Activated CD4-positive, alpha-beta T cell treated with anti-CD3 and anti-CD28 coated beads for 36 hours (primary cell): ENCODE measurements at places on chromosomes 13 and 19. TPM values are rescaled to one million over a fixed set of nuclear protein-coding genes. Genes with fewer than 3 reads are reported as not detected.

The SOX1 gene
- not detected for total RNA-seq

The ZNF865 gene
- total RNA-seq = 11.4 TPM

The FBXO27 gene
- total RNA-seq = 0.71 TPM

The MAMSTR gene
- 0.69 TPM for total RNA-seq

DNA sequence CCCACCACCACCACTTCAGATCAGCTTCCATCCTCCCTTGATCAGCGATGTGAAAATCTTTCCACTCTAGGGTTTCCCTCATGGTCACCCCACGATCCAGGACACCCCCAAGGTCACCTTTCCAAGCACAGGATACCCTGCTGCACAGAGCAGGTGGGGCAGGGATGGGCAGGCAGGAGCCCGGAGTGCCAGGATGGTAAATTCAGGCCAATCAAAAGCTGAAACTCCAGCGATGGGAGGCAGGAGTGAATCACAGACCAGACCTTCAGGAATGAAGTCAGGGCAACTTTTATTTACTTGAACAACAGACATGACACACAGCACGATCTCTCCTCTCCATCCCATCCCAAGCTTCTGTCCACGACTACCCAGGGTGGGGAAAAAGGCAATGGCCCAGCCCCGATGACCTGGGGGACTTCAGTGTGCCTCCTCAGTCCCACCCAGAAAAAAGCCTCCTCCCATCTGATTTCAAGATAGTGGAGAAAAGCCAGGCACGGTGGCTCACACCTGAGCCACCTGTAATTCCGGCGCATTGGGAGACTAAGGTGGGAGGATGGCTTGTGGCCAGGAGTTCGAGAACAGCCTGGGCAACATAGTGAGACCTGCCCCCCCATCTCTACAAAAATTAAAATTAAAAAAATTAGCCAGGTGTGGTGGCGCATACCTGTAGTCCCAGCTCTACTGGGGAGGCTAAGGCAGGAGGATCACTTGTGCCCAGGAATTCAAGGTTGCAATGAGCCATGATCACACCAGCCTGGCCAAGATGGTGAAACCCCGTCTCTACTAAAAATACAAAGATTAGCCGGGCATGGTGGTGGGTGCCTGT is 39.2 kb downstream of the ZSWIM4 start:
- H3K4me1 ChIP-seq = peaks cover 41% of the 10 kb centered on the region
- H3K4me3 ChIP-seq = peak overlapping the region; percentile 51
- H3K27me3 ChIP-seq = no peaks in the 10 kb centered on the region
- DNase-seq = no peak

DNA sequence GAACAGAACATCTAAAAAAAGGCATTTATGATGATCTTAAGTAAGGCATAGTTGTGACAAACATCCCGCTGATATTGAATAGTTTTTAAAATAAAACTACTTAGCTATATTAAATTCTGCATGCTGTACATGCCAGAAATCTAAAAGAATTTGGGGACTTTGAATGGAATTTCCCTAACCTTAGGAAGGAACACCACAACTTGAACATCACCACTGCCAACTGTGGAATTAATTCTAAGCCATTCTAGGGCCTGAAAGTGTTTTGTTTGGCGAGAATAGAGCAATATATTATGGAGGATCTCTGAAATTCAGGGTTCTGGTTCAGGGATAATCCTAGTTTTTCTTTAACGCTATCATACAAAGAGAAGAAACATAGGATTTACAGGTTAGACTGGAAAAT is 17.8 kb upstream of the LATS2 start:
- H3K4me1 ChIP-seq = peaks cover 11% of the 10 kb centered on the region
- H3K4me3 ChIP-seq = no peak overlapping the region
- peaks cover 9% of the 10 kb centered on the region for H3K27me3 ChIP-seq
- H3K36me3 ChIP-seq = no peaks in the 10 kb centered on the region

DNA sequence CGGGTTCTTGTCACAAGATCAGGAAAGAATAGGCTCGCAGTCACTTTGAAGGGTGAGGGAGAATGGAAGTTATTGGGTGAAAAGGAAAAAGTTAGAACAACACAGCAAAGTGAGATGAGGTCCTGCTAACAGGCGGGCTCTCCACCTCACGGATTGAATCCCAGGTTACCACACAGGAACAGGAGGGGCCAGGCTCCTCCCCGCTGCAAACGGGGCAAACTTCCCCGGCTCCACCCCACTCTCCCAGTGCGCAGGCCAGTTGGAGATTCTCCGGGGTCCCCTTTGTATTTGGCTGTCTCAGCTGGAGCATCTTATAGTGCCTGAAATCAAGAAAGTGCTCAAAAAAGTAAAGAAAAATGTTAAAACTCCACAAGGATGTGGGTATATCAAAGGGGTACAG is 78.3 kb upstream of the IPO5 start:
- H3K4me3 ChIP-seq = no peak overlapping the region
- no peak overlapping the region for H3K27ac ChIP-seq
- no peaks in the 10 kb centered on the region for H3K4me1 ChIP-seq
- H3K27me3 ChIP-seq = peaks cover 11% of the 10 kb centered on the region

DNA sequence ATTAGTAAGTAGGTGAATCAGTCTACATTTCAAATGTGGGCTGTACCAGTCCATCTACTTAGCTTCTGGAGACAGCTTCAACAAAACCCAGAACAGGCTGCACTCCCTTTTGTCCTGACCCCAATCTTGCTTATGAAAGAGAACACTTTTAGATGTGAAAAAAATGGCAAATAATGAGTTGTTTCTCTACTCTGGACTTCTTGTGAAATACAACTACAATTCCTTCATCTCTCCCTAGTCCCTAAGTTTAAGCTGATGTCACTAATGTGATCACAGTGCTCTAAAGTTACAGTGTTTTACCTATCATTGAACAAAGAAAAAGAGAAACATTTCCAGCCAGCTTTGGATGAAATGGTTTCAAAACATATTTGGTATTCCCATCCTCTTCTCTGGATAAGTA is 183.9 kb downstream of the LHFPL6 start:
- H3K4me3 ChIP-seq = no peak overlapping the region
- H3K36me3 ChIP-seq = no peaks in the 10 kb centered on the region
- DNase-seq = no peak

- H3K27ac ChIP-seq = peak overlapping the region; percentile 88
- no peaks in the 10 kb centered on the region for H3K27me3 ChIP-seq
- H3K36me3 ChIP-seq = peaks cover 60% of the 10 kb centered on the region
- peak; percentile 38 for DNase-seq
- peaks cover 34% of the 10 kb centered on the region for H3K4me1 ChIP-seq
- peak overlapping the region; percentile 91 for H3K4me3 ChIP-seq
Measured at GRCh38 chr19:12954612-12954962, 2.4 kb downstream of the GADD45GIP1 start.

DNA sequence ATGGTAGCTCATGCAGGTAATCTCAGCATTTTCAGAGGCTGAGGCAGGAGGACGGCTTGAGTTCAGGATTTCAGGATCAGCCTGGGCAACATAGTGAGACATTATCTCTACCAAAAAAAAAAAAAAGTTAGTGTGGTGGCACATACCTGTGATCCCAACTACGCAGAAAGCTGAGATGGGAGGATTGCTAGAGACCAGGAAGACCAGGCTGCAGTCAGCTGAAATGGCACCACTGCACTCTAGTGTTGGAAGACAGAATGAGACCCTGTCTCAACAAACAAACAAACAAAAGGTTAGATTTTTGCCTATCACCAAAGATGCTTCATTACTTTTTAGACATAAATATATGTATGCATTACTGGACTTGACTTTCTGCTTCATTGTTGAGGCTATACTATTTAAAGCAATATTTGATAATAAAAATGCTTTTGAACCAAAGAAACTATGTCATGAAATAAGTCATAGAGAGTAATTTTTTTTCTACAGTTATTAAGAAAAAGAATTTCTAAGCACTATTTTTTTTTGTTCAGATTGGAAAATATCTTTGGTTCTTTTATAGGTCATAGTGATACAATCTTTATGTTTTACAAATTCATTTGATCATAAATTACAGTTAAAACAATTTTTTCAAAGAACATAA is 1180.1 kb upstream of the ATXN8OS start:
- H3K36me3 ChIP-seq = no peaks in the 10 kb centered on the region
- no peak for DNase-seq
- no peak overlapping the region for H3K27ac ChIP-seq

- H3K27me3 ChIP-seq = no peaks in the 10 kb centered on the region
- peaks cover 2% of the 10 kb centered on the region for H3K4me1 ChIP-seq
- H3K27ac ChIP-seq = no peak overlapping the region
- DNase-seq = no peak
- H3K36me3 ChIP-seq = no peaks in the 10 kb centered on the region
Measured at GRCh38 chr19:38070573-38070972, 153.4 kb downstream of the DPF1 start.

- H3K36me3 ChIP-seq = peaks cover 65% of the 10 kb centered on the region
- H3K27me3 ChIP-seq = no peaks in the 10 kb centered on the region
- peaks cover 83% of the 10 kb centered on the region for H3K4me1 ChIP-seq
- no peak overlapping the region for H3K4me3 ChIP-seq
- peak overlapping the region; percentile 97 for H3K27ac ChIP-seq
Measured at GRCh38 chr19:47187797-47188196, 43.2 kb downstream of the BBC3 start.

DNA sequence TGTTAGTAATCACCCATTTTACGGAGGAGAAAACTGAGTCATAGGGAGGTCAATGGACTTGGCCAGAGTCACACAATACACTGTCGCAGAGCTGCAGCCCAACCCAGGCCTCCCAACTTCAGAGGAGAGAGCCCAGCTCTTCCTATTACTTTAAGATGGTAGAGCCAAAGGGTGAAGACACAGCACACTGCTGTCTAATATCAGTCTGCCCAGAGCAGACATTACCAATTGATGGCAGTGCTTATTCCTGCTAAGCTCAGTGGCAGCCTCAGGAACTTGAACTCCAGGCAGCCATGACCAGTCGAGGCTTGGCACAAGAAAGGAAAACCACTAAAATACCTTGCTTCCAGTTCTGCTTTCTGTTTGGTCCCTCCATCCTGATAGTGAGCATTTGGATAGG is 18.4 kb downstream of the TMEM150B start:
- H3K4me1 ChIP-seq = peaks cover 2% of the 10 kb centered on the region
- no peaks in the 10 kb centered on the region for H3K36me3 ChIP-seq
- H3K27me3 ChIP-seq = no peaks in the 10 kb centered on the region
- H3K27ac ChIP-seq = no peak overlapping the region
- no peak overlapping the region for H3K4me3 ChIP-seq

DNA sequence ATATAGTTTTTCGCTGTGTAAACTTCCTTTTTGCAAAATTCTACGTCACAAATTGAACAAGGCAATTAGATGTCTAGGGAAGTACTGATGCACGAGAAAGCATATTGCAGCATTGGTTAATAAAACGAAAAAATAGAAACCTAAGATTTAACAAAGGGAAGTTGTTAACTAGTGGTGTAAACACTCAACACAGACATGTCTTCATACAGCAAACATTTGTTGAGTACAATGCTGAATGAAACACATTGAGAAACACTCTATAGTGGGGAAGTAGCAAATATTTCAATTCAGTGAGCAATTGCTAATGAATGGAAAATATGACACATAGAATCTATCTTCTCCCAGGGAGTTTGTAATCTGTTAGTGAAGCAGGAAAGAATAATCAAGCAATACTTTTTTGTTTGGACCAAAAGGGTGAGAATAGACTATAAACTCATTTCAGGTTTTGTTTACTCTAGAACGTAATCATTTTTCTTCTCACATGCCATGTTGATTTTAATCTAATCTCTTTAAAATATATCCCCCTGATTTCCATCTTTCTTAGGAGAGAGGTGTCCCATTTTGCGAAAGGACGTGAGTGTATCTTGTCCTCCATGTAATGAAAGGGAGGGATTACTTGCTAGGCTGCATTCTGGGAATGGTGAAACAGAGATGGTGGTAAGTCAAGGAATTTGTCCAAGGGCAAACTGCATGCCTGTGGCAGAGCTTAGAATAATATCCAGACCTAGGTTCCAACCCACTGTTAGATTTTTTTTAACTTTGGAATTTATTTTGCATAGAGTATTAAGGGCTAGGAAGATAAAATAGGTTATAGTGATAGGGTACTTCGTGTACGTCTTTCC is 1.7 kb upstream of the ANKRD10 start:
- H3K4me3 ChIP-seq = peak overlapping the region; percentile 92
- H3K36me3 ChIP-seq = peaks cover 25% of the 10 kb centered on the region
- H3K27me3 ChIP-seq = no peaks in the 10 kb centered on the region
- peak overlapping the region; percentile 63 for H3K27ac ChIP-seq

- H3K27ac ChIP-seq = peak overlapping the region; percentile 1
- H3K4me1 ChIP-seq = peaks cover 13% of the 10 kb centered on the region
- H3K27me3 ChIP-seq = no peaks in the 10 kb centered on the region
- no peak for DNase-seq
- no peaks in the 10 kb centered on the region for H3K36me3 ChIP-seq
Measured at GRCh38 chr19:16244091-16244490, 46.4 kb downstream of the AP1M1 start.

- H3K4me3 ChIP-seq = no peak overlapping the region
- peak; percentile 12 for DNase-seq
- no peaks in the 10 kb centered on the region for H3K27me3 ChIP-seq
- no peaks in the 10 kb centered on the region for H3K4me1 ChIP-seq
- H3K36me3 ChIP-seq = peaks cover 16% of the 10 kb centered on the region
- H3K27ac ChIP-seq = no peak overlapping the region
Measured at GRCh38 chr19:1826557-1827521, 14.8 kb upstream of the ATP8B3 start.

DNA sequence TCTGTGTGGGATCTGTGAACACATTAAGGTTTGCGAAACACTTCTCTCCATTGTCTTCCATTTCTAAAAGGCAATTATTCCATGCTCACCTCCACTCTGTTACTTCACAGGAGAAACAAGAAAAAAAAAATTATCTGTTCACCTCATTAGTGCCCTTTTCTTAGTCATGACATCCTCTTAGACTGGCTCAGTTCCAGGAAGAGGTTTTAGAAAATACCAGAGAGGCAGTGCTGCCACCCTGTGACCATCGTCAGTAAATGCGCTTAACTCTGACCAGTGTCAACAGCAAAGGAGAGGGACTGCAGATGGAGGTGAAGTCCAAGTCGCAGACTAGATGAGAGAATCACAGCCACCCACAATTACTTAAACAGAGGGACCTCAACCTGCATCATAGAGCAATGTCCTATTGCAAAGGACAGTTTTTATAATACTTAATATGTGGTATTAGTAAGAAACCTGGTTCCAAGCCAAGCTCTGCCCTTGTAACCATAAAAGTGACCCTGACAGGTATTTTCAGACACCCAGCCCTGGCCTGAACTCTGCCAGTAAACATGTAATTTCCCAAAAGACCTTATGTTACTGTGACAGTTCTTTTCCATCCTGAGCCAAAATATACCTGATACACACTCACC is 19.4 kb downstream of the CEACAM21 start:
- H3K4me3 ChIP-seq = no peak overlapping the region
- peaks cover 12% of the 10 kb centered on the region for H3K4me1 ChIP-seq
- H3K27me3 ChIP-seq = peaks cover 5% of the 10 kb centered on the region
- H3K36me3 ChIP-seq = no peaks in the 10 kb centered on the region

GRCh38 chr13:43804461-43805070 is 17.8 kb upstream of the ENOX1 start:
- H3K27ac ChIP-seq = no peak overlapping the region
- DNase-seq = peak; percentile 19
- peaks cover 10% of the 10 kb centered on the region for H3K4me1 ChIP-seq
- H3K27me3 ChIP-seq = peaks cover 19% of the 10 kb centered on the region
- H3K36me3 ChIP-seq = no peaks in the 10 kb centered on the region
